ENCODE measurements at places on chromosomes 12 and 14. TPM values are rescaled to one million over a fixed set of nuclear protein-coding genes. Genes with fewer than 3 reads are reported as not detected.

EML5 gene
- total RNA-seq, result 0.71 TPM

DNA sequence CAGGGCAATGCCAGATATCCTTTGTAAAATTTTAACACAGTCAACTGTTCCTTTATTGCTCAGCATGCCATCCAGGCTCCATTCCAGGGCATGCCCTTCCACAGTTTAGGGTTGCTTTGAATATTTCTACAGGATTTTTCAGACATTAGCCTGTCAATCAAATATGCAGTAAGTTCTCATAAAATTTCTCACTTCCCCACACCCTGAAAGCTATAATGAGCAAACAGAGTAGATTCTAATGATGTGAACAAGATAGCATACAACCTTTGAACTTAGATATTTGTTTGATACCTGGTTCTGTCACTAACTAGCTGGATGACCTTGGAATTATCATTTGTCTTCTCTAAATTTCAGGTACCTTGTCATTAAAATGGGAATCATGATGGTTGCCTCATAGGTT lies 251.2 kb downstream of the SYT1 start:
- no peaks in the 10 kb centered on the region for H3K4me1 ChIP-seq
- no peaks in the 10 kb centered on the region for H3K27me3 ChIP-seq
- no peak overlapping the region for H3K27ac ChIP-seq

TDG gene
- 24.5 TPM for total RNA-seq

SCN8A gene
- total RNA-seq, result not detected

- H3K4me3 ChIP-seq, result no peak overlapping the region
- DNase-seq, result no peak
- H3K27me3 ChIP-seq, result no peaks in the 10 kb centered on the region
- no peaks in the 10 kb centered on the region for H3K36me3 ChIP-seq
- H3K4me1 ChIP-seq, result peaks cover 5% of the 10 kb centered on the region
Measured at GRCh38 chr14:99137913-99138571, 134.0 kb downstream of the BCL11B start.

SMARCD1 gene
- 53.6 TPM for total RNA-seq

- no peak for DNase-seq
- H3K4me1 ChIP-seq, result no peaks in the 10 kb centered on the region
- no peak overlapping the region for H3K4me3 ChIP-seq
- H3K36me3 ChIP-seq, result no peaks in the 10 kb centered on the region
Measured at GRCh38 chr14:98711453-98711852, 560.5 kb downstream of the BCL11B start.

DNA sequence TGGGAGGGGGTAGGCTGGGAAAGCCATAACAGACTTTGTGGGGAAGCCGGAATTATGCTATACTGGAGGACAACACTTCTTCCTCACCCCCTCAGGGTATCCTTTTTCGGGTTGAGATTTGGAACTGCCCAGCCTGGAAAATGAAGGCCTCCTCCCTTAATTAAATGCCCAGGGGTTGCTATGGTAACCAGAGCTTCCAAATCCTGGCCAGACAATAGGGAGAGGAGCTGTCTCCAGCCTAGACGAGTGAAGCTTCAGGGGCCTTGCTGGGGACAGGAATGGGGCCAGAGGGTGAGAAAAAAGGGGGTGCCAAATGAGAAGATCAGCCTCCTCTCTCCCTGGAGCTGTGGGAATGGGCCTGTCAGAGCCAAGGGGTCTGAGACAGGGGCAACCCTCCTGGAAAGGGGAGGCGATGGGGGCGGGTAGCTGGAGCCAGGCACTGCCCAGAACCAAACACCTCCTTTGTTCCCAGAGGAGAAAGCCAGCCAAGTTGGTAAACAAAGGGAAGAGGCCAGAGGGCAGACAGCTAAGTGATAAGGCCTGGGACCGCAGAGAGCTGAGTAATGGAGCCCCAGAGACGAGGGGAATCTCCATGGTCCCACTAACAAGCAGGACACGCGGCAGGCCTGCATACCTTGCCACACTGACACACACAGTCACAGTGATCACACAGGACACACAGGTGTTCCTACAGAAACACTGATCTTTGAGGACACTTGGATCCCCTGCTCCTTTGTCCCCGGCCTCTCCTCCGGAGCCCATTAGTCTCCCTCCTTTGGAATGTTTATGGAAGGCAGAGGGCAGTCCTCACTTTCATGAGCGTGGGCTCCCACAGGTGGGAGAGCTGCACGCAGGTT lies 17.9 kb upstream of the RND1 start:
- no peak overlapping the region for H3K27ac ChIP-seq
- no peaks in the 10 kb centered on the region for H3K27me3 ChIP-seq
- no peak overlapping the region for H3K4me3 ChIP-seq
- DNase-seq, result no peak
- H3K4me1 ChIP-seq, result peaks cover 12% of the 10 kb centered on the region
- no peaks in the 10 kb centered on the region for H3K36me3 ChIP-seq

DHRS7 gene
- total RNA-seq, result 117 TPM
